Kidney tubule cell (primary cell): ENCODE measurements at places on chromosomes 4 and X.

GRCh38 chr4:81031796-81032551, 1.5 kb downstream of the BMP3 start:
- DNase-seq = no peak

DNA sequence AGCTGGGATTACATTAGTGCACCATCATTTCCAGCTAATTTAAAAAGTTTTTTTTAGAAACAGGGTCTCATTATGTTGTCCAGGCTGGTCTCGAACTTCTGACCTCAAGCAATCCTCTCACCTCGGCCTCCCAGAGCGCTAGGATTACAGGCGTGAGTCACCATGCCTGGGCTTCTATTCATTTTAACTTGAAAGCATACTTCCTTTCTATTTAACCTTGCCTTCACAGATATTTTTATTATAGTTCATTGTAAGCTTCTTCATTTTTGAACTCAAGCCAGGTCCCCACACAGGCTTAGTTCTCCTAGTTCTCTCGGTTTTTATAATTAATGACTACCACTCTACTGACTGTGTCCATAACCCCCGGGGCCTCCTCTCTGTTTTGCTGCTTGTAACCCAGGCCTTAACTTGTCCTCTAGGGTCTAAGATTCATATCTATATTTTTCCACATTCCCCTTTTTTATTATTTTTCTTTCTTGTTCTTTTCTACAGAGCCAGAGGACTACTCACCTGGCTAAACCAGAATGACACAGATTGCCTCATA, 50.7 kb downstream of the SNX12 start:
- no peak for DNase-seq

GRCh38 chr4:161817914-161818313, 345.9 kb downstream of the FSTL5 start:
- no peak for DNase-seq

DNA sequence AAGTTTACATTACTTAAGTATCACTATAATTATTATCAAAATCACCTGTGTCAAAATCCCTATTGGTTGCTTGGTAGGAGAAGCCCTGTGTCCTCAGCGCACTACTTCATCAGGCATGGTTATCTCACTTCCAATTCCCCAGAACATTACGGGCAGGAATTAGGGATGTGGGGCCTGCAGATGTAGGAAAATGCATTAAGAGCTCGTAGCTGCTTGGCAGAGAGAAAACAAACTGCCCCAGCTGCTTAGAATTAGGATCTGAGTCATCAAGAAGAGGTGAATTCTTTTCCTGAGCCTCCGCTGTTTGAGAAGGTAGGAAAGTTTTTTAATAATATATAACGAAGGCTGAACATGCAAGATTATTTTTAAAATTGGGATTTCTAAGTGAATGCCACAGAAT, 31.1 kb upstream of the CLNK start:
- DNase-seq = no peak

- DNase-seq = no peak
These were observed 362.9 kb downstream of the SH3BGRL start for GRCh38 chrX:81564851-81565250.

- DNase-seq = peak; percentile 23
These were observed 12.6 kb downstream of the TENT5D start for GRCh38 chrX:80432863-80433262.

- no peak for DNase-seq
These were observed 28.8 kb upstream of the SETD7 start for GRCh38 chr4:139584784-139585183.

DNA sequence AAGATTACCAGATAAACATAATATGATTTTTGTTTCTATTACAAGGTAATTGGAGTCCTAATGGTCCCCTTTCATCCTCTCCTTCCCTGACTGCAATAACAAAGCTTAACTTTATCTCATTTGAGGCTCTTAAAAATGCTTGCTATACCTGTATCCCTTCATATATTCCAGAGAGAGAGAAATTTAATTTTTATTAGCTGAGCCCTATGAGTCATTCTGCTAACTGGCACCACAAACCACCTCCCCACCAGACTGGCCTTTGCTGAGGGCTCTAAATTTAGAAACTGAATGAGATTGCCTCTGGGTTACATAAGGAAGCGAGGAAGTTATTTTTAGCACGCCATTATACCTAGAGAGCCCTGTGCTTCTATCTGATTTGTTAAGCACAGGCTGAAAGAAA, 27.4 kb downstream of the CBLL2 start:
- DNase-seq = peak; percentile 58

GRCh38 chr4:98747393-98748091, 89.1 kb upstream of the TSPAN5 start:
- DNase-seq = no peak

DNA sequence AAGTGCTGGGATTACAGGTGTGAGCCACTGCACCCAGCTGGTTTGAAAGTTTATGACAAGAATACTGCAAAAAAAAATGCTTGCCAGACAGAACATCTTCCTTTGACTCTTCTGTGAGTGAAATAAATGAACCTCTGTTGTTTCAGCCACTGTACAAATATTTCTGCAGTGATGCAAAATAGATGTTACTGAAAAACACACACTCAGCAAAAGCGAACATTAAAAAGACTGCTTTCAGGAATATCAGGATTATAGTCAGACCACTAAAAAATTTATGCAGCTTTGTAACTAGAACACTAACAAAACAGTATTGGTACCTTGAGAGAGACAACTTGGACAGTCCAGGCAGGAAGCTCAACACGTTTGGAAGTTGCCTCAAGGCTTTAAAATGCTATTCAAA, 16.9 kb upstream of the SEPSECS start:
- DNase-seq = no peak

DNA sequence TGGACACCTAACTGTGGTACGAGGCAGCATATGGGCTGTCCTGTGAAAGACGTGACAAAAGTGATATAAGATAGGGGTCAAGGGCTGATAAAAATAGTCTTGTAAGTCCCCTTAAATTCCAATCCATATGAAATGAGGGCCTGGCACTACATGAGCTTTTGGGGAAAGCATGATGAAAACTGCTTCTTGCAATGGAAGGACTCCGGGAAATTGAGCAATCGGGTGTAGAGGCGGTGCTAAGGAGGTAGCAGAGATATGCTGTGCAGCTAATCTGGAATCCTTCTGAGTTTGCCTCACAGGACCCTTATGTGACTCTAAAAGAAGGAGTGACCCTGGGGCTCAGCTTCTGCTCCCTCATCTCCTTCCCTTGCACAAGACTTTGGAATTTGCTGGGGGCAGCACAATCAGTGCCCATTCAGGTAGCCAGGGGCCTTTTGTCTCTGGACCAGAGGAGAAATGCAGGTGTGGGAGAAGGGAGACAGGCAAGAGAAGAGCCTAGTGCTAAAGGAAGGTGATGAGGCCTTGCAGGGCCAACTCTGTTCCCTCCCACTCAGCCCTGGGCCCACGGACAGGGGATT, 12.8 kb downstream of the CLDN2 start:
- peak; percentile 29 for DNase-seq

DNA sequence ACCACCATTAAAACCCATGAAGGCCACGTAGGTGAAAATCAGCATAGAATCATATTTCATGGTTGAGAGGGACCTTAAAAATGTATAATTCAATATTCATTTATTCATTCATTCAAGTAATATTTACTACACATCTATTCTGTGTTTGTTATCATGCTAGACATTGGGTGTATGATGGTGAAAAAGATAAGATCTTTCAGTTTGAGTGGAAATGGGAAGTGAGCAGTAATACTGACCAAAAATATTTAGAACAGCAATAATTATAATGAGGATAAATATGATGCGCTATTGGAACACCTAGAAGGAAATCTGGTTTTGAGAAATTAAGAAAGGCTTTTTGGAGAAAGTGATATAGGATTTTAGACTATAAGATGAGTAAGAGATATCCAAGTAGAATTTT, 28.0 kb downstream of the DKK2 start:
- no peak for DNase-seq

GRCh38 chr4:111849746-111850284, 295.4 kb upstream of the FAM241A start:
- DNase-seq = no peak

DNA sequence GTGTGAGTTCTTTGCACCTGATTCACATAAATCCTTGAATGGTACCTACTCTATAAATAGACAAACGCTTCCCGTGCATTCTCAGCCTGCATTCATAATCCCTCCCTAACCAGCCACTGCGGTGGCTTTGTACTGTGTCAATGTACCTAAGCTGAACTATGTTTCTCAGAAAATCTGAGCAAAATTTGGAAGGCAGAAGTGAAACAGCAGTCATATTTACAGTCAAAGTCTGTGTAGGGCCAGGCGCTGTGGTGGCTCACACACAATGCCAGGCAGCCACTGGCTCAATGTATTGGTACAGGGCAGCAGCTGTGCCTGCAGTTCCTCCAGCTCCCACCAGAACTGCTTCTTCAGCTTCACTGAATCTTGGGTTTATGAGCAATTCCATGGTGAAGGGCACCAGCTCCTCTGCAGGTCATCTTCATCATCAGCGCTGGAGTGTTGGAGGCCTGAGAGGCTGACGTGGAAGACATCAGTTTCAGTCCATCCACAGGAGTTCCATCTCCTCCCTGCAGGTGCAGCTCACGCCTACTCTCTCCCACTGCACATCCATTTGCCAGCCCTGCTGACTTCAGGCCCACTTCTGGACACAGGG, 32.3 kb upstream of the IRF2 start:
- no peak for DNase-seq

DNA sequence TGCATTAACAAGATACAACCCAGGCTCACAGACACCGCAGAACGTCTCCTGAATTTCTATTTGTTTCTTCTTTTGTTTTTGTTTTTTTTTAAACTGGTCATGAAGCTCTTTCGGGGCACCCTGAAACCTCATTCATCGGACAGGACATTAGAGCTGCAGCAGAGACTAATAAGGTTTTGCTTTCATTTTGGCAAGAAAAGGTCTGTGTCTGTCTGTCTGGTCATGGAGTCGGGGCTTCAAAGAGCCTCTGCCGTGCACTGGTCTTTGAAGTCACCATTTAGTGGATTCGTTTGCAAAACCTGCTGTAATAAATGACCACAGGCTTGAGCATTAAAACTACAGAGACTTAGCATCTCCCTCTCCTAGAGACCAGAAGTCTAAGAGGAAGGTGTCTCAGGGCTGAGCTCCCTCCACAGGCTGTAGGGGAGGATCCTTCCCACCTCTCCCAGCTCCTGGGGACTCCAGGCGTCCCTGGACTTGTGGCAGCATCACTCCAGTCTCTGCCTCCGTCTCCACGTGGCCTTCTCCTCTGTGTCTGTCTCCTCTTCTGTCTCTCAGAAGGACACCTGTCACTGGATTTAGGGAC, 247.5 kb downstream of the CRLF2 start:
- DNase-seq = no peak

DNA sequence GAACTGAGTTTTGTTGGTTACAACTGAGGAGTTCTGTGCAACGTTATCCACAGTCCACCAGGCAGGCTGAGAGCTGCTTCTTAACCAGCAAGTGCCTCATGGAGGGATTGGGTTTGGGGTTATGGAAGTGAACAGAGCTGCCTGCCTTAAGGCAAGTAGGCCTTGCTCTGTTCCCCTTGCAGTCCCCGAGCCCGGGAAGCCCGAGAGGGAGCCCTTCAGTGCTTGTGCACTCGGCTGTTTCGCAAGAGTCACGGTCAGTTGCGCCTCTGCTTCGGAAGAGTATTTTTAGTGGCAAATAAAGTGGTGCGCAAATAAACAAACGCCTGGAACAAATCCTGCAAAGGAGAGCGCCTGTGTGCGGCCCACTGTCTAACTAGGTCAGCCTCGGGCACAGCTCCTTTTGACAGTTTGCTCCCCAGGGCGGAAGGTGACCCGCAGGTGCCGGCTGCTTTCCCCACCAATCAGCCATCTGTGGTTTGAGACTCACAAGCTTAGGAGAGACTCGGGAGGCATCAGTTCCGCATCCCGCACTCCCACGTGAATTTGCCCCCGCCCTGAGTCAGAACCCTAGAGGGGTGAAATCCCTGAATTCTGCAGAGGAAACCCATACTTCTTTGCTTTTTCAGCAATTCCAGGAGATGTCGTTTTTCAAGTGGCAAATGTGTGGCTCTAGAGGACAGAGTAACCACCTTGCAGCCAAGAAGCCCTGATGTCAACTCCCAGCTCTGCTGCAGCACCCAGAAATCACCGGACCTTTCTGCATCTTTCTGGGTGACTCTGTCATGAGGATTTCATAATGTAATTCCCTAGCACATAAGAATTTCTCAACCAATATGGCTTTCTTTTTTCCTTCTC, 56.8 kb downstream of the LGI2 start:
- DNase-seq = peak; percentile 86

DNA sequence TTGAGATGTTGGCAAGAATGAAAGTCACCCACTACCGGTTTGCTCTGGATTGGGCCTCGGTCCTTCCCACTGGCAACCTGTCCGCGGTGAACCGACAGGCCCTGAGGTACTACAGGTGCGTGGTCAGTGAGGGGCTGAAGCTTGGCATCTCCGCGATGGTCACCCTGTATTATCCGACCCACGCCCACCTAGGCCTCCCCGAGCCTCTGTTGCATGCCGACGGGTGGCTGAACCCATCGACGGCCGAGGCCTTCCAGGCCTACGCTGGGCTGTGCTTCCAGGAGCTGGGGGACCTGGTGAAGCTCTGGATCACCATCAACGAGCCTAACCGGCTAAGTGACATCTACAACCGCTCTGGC, 12.3 kb downstream of the RPL9 start:
- DNase-seq = no peak

GRCh38 chrX:118249146-118249545, 96.8 kb upstream of the WDR44 start:
- no peak for DNase-seq

- no peak for DNase-seq
These were observed 311.1 kb downstream of the PDGFC start for GRCh38 chr4:156660465-156660864.

DNA sequence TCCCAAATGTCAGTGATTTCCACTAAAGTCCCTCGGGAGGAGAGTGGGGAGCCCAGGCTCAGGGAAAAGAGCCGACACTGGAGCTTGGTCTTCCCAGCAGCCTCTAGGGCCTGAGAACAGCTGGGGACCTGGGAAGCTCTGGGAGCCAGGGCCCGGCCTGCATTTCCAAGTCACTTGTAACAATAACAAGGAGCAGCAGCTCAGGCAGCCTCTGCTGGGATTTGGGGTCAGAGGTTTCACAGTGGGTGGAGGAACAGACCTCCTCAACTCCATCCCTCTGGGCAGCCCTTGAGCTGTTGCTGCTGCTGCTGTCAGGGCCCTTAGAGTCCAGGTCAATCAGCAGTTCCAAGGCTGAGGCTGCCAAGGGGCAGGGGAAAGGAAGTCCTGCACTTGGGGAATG, 11.1 kb downstream of the STARD8 start:
- DNase-seq = no peak

DNA sequence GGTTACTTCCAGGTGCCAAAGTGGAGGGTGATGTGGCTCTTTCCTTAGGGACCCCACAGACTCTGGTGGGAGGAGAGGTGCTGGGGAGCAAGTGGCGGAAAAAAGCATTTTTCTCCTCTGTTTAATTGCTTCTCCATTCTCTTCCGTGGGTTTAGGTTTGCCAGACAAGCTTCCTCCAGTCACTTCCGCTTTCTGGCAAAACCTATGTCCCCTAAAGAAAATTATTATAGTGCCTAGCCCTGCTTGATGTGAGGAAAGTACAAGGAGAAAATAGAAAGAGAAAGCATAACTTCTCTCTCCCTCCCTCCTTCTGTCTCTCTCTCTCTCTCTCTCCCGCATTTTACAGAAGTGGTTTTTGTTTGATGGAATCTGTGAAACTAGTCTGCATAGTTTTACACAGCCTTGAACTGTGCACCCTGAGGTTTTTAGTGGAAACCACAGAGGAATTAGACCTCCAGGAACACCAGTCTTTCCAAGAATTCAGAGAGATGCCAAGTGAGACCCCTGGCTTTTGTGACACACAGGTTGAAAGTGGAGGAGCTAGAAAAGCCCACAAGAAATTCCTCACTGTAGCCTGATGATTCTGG, 231.1 kb upstream of the ANXA3 start:
- DNase-seq = no peak
